ENCODE measurements at places on chromosomes 3 and 15.

- no peak for DNase-seq
These were observed 129.1 kb downstream of the HCN4 start for GRCh38 chr15:73239564-73240215.

- DNase-seq = no peak
These were observed 326.5 kb downstream of the CGGBP1 start for GRCh38 chr3:87732294-87732693.

- no peak for DNase-seq
These were observed 8.3 kb downstream of the TRA2B start for GRCh38 chr3:185929192-185930151.

DNA sequence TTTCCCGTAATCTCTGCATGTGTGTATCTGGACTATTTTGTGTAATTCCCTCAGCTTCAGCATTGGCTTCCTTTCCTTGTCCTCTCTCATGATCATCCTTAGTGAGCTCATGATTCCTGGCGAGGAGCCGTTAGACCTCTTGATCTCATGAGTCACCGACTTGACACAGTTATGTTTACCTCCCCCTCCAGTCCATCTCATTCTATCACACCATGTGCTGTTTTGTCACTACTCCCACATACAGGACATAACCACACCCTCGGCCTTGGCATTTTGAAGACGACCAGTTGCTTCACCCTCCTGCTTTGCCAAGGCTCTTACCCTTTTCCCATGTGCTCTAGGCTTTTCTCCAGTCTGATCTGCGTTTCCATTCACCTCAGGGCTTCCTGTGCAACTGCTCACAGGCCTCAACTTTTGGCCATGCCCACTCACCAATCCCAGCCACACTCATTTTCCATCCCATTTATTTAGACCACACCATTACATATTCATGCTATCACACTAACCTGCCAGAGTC, 41.5 kb downstream of the CP start:
- DNase-seq = peak; percentile 43

DNA sequence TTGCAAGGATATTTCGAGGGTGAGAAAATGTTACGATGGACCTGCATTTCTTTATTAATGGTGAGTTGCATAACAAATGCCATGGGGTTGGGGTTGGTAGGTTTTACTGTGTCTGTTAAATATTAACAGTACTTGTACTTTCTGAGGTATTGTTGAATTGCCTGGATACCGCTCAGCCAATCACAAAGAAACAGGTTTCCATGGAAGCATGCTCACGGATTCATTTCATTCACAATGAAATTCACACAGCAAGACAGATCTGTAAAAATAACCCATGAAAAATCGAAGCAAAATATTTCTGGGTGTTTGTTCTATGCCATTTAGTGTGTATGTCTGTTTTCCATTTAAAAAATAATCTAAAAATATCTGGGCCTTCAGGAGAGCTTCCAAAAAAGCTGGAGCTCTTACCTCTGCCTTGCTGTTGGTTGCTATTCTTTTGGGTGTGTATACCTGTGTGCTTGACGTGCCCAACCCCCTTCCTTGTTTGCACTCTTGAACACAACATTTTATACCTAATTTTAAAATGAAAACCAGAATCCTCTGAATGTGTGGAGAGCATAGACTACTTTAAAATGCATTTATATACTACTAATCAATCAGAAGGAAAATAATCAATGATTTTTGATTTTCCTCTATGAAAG, 479.8 kb upstream of the TBL1XR1 start:
- no peak for DNase-seq

GRCh38 chr15:80870893-80871292, 91.7 kb downstream of the CEMIP start:
- DNase-seq = no peak

DNA sequence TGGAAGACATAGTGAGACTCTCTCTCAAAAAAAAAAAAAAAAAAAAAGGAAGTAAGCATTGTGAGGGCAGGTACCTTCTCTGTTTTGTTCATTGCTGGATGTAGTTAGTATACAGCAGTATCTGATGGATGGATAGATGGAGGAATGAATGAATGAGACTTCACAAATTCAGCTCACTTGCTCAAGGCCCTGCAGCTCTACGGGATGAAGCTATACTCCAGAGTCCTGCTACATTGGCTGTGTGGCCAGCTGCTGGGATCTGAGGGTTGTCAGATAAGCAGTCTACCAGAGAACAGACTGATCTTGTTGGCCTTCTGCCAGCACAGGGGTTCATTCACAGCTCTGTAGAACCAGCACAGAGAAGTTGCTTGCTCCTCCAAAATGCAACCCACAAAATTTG, 35.0 kb downstream of the MLH1 start:
- no peak for DNase-seq

GRCh38 chr3:71172951-71173350, 410.6 kb downstream of the FOXP1 start:
- DNase-seq = no peak

- no peak for DNase-seq
These were observed 601.0 kb upstream of the SGO1 start for GRCh38 chr3:20787005-20787404.

- DNase-seq = no peak
These were observed 14.7 kb upstream of the DLL4 start for GRCh38 chr15:40914486-40914885.

- DNase-seq = no peak
These were observed 21.5 kb downstream of the MAP2K1 start for GRCh38 chr15:66408254-66408653.

GRCh38 chr15:50773389-50773788, 7.9 kb upstream of the SPPL2A start:
- no peak for DNase-seq

DNA sequence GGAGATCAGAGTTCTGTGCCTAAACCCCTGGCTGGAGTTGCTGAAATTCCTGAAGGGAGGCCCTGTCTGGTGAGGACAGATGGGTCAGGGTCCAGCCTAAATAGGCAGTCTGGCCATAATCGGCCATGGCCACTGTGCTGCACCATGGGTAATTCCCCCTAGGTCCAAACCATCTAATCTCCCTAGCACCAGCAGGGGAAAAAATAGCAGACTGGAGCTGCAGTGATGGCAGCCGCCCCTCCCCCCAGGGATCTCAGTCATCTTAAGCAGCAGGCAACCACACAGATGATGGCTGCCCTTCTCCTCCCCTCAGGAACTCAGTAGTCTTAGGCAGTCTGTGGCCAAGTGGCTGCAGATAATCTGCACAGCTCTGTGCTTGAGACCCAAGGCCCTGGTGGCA, 68.4 kb upstream of the CD96 start:
- no peak for DNase-seq

DNA sequence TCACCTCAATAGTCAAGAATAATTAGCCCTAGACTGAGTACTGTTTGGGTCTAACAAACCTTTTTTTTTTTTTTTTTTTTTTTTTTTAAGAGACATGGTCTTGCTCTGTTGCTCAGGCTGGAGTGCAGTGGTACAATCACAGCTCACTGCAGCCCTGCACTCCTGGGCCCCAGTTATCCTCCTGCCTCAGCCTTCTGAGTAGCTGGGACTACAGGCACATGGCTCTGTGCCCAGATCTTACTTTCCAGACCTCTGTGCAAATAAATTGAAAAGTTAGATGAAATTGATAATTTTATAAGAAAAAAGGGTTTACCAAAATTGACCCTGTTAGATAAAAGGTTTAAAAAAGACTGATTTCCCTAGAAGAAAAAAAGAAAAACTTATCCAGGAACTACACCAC, 79.0 kb downstream of the NR2E3 start:
- no peak for DNase-seq

DNA sequence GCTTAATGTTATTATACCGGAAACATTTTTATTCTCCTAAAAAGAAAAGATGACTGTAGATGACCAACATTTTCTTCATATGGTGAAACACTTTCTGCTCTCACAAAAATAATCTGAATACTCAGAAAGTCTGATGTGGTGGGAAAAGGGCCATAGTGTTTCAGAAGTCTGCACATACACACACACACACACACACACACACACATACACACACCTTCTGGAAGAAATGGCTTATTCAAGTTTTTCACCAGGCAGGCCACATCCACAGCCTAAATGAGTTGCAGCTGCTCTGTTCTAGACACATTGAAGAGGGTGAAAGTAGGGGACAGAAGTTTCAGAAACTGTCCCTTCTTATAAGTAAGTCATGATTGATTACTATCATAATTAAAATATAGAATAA, 220.0 kb downstream of the ZMAT3 start:
- peak; percentile 47 for DNase-seq

GRCh38 chr3:107128946-107129345, 248.3 kb upstream of the CCDC54 start:
- DNase-seq = no peak

DNA sequence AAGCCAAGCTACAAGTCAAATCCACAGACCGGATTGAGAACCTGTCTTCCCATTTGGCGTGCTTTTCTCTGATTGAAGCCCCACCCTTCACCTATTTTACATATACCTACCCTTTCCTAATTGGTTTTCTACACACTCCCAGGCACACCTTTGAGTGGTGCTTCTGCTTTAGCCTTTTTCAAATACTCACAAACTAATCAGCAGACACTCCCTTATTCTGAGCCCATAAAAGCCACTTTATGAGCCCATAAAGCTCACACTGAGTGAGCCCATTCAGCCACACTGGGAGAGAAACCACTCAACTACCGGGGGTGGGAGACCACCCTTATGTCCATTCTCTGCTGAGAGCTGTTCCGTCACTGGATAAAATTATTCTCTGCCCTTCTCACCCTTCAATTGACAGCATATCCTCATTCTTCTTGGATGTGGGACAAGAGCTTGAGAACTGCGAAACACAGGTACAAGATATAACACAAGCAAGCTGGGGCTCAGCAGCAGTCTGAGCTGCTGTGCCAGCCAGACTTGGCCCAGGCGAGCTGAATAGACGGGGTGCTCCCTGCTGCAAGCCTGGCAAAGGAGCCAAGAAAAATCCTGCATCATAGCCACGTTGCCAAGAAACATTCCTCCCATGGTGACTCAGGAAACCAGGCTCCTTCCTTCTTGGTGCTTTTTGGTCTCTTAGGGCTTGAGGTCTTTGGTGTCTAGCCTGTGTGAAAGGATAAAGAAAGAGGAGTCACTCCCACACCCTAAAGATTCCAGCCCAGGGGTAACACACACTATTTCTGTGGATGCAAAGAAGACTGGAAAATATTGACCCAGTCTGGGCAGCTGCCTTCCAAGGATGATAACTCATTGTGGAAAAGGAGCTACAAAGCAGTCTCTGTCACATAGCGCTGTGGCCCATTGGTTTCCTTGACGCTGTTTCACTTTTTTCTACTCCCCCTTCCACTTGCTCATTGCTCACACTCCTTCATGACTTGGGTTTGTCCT, 609.7 kb downstream of the MCTP2 start:
- no peak for DNase-seq

DNA sequence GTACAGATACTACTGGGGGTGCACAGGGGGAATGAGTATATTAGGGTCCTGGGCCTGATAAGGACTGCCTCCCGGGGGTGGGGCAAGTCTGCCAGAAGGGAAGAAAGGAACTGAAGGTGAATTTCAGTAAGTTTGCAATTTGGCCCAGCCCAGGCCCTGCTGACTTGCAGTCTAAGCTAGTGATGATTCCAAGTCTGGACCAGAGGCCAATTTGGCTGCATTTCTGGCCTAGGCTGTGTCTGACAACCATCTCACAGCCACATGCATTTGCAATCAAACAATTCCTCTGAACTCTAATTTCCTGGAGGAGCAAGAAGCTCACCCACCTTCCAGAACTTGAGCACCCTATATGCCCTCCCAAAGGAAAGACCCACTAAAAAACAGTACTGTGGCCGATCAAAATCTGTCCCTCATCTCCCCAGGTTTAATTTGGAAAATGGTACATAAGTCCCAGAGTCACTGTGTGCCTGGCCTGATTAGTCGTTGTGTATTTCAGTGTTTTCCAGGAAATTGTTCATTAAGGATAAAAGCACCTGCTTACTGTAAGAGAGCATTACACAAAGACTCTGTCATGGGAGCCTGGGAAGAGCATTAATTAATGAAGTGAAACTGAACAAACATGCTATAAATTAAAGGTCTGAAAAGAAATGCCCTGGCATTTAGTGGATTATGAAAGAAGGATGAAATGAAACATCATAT, 114.5 kb downstream of the MEGF11 start:
- peak; percentile 42 for DNase-seq

All from left hindlimb (tissue), 1 donor.